ENCODE measurements at places on chromosomes 11 and 22.

GRCh38 chr22:39170825-39171622, 18.5 kb upstream of the CBX7 start:
- DNase-seq, result peak; percentile 79

GRCh38 chr11:101441747-101442146, 142.1 kb downstream of the TRPC6 start:
- DNase-seq, result no peak

GRCh38 chr11:126054408-126054807, 8.3 kb downstream of the CDON start:
- DNase-seq, result no peak

DNA sequence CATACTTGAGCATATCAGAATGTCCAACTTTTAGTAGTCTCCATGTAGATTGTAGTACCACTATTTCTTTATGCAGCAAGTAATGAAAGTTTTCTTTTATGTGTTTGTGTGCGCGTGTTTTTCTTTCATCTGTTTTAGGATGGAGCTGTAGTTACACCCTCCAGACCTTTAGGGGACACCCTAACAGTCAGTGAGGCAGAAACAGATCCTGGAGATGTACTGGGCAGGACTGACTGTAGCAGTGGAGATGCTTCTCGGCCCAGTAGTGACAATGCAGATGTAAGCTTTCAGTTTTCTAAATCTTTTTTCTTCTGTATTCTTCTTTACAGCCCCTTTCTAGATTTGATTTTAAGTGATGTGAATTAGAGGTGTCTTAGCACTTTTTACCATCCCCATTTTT, 79.9 kb upstream of the GRIK4 start:
- DNase-seq, result peak; percentile 15

DNA sequence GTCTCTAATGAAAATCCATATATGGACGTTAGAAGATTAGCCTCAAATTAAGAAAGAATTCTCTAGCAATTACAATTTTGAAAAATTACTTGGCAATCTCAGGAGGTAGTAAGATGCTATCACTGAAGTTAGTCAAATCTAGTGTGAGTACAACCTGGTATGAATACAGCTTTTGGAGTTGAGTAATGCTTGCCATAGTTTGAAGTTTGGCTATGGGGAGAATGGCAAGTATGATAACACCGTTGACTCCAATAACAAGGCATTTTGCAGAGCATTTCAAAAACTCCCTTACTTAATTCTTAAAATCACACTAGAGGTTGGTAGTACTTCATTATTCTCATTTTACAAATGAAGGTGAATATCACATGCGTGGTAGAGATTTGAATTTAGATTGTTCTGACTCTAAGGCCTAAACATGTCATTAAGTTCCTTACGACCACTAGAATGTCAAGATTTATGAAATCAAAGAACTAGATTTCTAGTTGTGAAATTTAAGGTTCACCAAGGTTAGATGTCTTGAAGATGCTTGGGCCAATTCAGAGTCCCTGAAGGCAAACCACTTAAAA, 355.4 kb downstream of the ETS1 start:
- no peak for DNase-seq

- no peak for DNase-seq
Observed at GRCh38 chr11:118670063-118670462, 9.4 kb downstream of the TREH start.

- peak; percentile 17 for DNase-seq
Observed at GRCh38 chr11:73228268-73229134, 10.4 kb downstream of the P2RY2 start.

- peak; percentile 92 for DNase-seq
Observed at GRCh38 chr11:68297812-68298658, 14.4 kb upstream of the LRP5 start.

- DNase-seq, result no peak
Observed at GRCh38 chr22:23034621-23035556, 35.4 kb upstream of the GNAZ start.

GRCh38 chr11:82845356-82846353, 54.6 kb downstream of the PRCP start:
- no peak for DNase-seq

DNA sequence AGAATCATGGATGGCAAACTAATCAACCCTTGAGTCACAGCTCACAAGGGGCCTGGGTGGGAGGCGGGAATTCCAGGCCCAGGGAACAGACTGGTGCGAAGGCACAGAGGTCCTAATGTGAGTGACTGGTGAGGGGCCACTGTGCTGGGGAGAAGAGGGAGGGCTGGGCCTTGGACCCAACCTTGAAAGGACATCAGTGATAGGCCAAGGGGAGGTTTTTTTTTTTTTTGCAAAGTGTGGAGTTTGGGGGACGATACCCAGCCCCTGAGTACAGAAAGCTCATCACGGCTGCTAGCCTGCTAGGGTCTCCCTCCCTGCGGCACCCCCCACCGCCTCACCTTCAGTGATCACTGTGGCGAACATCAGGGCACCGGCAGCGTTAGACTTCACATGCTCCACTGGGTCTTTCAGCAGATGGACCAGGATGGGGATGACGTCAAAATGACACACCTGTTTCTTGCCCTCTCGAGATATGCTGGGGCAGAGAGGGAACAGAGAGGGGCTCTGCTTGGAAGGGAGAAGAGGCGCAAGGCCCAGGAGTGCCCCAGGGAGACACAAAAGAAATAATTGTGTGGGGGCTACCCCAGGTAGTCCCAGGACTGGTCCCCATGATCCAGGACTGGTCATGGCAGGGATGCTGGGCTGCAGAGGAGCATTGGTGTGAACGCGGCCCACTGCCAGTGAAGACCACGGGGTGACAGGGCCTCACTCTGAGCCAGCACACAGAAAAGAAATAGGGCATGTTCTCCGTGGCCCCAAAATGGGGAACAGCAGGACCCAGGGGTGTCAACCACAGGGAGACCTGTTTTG, 8.6 kb upstream of the GNAZ start:
- DNase-seq, result peak; percentile 5

DNA sequence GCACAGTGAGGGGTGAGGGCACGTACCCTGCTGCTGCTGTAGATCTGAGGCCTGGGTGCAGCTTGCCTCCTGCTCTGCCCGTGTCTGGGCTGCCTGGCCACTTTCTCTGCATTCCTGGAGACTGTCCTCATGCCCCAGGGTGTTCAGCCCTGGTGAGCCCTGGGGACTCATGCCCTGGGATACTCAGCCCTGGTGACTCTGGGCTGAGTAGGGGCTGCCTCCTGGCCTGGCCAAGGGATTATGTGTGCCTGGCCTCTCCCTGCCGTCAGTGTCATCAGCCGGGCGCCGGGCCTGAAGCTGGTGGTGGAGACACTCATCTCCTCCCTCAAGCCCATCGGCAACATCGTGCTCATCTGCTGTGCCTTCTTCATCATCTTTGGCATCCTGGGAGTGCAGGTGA, 94.7 kb downstream of the CACNA1I start:
- DNase-seq, result no peak

GRCh38 chr22:37657590-37658132, 862 bp upstream of the PDXP start:
- peak; percentile 75 for DNase-seq

GRCh38 chr11:10588904-10589303, 20.4 kb upstream of the LYVE1 start:
- no peak for DNase-seq

DNA sequence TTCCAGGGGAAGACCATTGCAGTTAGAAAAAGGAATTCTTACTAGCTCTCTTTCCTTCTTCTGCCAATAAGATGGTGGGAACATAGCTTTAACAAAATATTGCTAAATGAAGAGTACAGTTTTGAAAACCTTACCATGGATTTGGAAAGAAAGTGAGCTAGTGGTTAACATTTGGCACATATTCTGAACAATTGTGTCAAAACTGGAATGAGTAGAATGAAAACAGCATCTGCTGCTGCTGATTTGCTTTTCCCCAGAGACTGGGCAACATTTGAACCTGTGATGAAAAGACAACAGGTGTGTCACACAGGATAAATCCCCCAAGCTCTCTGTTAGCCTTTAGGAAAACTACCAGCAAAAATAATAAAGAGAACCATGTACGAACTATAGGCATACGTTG, 761.4 kb downstream of the KCNA4 start:
- DNase-seq, result no peak

- peak; percentile 50 for DNase-seq
Observed at GRCh38 chr11:119641983-119642745, 86.8 kb downstream of the NECTIN1 start.

DNA sequence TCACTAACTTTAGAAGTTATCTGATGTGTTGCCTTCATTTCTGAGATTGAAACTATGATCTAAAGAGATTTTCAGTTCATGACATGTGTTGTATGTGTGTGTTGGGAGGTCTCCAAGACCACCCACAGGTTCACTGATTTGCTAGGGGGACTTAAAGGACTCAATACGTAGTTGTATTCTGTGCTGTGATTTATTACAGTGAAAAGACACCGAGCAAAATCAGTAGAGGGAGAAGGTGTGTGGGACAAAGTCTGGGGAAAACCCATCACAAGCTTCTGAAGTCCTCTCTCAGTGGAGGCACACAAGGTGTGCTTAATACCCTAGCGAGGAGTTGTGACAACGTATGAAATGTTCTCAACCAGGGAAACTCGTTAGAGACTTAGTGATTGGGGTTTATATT, 35.6 kb downstream of the RNF169 start:
- DNase-seq, result no peak

- DNase-seq, result peak; percentile 64
Observed at GRCh38 chr11:120660024-120660565, 148.5 kb downstream of the GRIK4 start.

GRCh38 chr11:95459291-95460042, 228.5 kb upstream of the SESN3 start:
- peak; percentile 42 for DNase-seq

DNA sequence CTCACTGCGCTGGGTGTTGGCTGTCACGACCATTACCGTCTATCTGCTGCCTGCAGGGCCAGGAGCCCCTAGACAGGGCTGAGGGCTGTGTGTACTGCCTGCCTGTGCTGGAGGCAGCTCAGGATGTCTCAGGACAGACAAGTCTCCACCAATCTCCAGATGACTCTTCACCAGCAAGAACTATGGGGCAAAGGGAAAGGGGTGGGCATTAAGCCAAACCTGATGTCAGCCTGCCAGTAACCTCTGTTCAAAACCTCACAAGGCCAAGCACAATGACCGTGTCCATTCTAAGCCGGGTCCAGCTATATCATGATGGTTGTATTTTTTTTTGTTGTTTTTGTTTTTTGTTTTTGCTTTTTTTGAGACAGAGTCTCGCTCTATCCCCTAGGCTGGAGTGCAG, 31.6 kb downstream of the MAFF start:
- DNase-seq, result no peak

DNA sequence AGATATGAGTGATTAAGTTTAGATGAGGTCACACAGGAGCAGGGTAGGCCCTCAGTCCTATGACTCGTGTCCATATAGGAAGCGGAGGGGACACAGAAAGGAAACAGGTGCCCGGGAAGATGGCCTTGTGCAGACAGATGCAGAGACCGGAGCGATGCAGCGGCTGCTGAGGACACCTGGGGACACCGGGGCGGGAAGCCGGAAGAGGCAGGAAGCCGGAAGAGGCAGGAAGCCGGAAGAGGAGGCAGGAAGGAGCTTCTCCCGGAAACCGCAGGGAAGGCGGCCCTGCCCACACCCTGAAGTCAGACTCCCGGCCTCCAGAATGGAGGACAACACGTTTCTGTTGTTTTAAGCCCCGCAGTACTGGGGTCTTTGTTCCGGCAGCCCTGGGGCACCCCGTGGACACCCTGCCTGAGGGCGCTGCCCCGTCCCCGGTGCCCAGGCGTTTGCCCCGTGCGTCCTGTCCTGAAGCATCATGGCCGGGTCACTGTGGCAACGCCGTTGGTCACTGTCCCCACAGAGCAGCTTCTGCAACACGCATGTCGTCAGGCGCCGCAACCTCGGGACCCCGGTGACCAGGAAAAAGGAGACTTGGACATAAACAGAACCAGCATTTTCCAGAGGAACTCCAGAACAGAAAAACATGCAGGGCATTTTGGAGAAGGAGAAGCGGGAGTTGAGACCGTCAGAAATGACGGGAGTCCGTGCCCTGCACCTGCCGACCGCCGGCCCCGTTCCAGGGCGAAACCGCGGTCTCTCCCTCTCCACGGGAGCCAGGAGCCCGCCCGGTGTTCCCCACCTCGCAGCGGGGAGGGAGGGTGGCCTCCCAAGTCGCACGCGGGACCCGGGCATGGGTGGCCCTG, 103.4 kb downstream of the BRD1 start:
- DNase-seq, result peak; percentile 21

- DNase-seq, result no peak
Observed at GRCh38 chr11:22690871-22691270, 24.5 kb downstream of the GAS2 start.

DNA sequence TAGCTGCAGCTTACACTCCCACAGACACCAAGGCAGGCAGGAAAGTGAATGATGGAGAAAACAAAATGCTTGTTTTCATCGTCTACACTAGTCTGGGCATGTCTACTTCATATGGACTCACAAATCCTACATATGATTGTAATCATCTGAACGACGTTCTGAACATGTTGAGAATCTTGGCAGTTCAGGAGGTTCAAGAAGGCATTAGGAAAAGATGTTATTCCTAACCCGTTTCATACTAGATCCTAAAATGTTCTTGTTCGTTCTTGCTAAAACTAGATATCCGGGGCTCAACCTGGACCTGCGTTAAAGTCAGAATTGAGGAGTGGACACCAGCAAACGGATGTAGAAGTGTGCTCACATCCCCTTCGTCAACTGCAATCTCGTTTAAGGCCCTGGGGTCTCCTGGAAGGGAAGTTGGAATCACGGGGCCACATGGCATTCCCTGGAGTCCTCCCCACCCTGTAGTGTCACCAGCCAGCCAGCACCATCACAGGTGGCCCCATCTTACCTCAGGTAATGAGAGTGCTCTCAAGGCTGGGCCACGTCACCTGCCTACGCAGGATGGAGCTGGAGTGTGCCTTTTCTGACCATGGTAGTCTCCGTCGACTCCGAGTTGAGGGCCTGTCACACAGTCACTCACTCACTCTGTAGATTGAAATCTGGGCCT, 37.3 kb downstream of the C11orf58 start:
- DNase-seq, result no peak

DNA sequence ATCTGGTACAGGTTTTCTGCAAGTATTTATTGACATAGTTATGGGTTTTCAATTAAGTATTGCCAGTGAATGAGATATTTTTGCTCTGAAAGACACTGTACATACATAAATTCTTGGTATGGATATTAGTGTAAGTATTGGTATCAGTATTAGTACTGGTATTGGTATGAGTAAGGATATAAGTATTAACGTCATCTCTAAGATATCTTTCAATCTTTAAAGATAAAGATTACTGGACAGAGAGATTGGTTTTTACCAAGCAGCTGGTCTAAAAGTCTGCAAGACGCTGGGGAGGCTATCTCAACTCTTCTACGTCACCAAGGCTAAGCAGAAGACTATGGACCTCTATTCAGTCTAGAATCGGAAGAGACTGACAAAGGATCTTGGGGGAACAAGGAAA, 234.5 kb downstream of the NXPE2 start:
- DNase-seq, result no peak

- peak; percentile 88 for DNase-seq
Observed at GRCh38 chr11:44726283-44727113, at the start of gene TSPAN18. Gene TSPAN18 (plus strand): TSS chr11:44726962. CDS start chr11:44906417, 179,455 bp downstream.

- DNase-seq, result no peak
Observed at GRCh38 chr11:2041153-2041552, 43.5 kb upstream of the H19 start.

GRCh38 chr11:114273890-114274635, 22.1 kb upstream of the NNMT start:
- DNase-seq, result no peak

GRCh38 chr22:23903328-23903971, 9.3 kb downstream of the MIF start:
- DNase-seq, result no peak

GRCh38 chr22:23714596-23715578, 24.1 kb downstream of the RGL4 start:
- no peak for DNase-seq
